Naive thymus-derived CD4-positive, alpha-beta T cell (primary cell): ENCODE measurements at places on chromosomes 7 and 10. TPM values are rescaled to one million over a fixed set of nuclear protein-coding genes. Genes with fewer than 3 reads are reported as not detected.

GRCh38 chr7:38215735-38216670 lies 38.0 kb downstream of the STARD3NL start:
- no peaks in the 10 kb centered on the region for H3K27me3 ChIP-seq
- peaks cover 3% of the 10 kb centered on the region for H3K36me3 ChIP-seq
- DNase-seq, result peak; percentile 65
- peak overlapping the region; percentile 27 for H3K27ac ChIP-seq
- no peak overlapping the region for H3K4me3 ChIP-seq
- peaks cover 57% of the 10 kb centered on the region for H3K4me1 ChIP-seq

DNA sequence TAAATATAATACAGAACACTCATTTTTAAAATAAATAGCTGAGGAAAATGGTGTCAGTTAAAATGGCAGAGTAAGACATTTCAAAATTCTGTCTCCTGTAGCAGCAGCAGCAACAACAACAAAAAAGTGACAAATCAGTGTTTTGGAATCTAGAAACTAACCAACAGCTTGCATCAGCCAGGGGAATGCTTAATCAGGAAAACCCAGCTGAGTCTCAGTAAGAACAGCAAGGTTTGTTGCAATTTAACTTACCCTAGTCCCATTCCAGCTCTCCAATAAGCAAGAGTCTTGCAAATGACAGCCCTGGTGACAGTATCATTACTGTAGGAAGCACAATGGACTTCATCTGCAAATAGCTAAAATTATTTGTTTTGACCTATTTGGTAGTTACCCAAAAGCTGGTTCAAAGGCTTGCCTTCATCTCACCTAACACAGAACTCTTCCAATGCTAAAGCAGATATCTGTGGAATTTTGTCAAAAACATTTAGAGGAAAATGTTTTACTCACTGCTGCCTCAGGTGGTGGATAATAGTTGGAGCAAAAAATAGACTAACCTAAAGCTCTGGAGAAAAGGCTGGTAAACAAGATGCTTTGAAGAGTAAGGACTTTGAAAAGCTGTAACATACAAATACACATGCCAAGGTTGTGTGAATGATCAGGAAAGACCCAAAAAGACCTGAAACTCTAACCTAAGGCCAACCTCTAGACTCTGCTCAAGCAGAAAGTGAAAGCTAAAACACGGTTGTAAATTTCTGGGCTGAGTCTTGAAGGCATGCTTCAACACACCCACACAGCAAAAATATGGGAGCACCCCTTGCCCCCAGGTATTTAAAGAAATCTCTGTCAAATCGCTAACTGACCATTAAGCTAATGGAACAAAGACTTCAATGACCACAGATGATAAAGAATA lies 9.9 kb upstream of the ARHGAP22 start:
- no peaks in the 10 kb centered on the region for H3K4me1 ChIP-seq
- H3K36me3 ChIP-seq, result no peaks in the 10 kb centered on the region
- no peak overlapping the region for H3K27ac ChIP-seq
- no peak overlapping the region for H3K4me3 ChIP-seq
- no peaks in the 10 kb centered on the region for H3K27me3 ChIP-seq

- H3K4me1 ChIP-seq, result no peaks in the 10 kb centered on the region
- H3K27me3 ChIP-seq, result no peaks in the 10 kb centered on the region
- H3K36me3 ChIP-seq, result no peaks in the 10 kb centered on the region
- no peak for DNase-seq
- no peak overlapping the region for H3K4me3 ChIP-seq
- H3K27ac ChIP-seq, result no peak overlapping the region
Observed at GRCh38 chr10:123930340-123931001, 38.9 kb upstream of the CPXM2 start.

DNA sequence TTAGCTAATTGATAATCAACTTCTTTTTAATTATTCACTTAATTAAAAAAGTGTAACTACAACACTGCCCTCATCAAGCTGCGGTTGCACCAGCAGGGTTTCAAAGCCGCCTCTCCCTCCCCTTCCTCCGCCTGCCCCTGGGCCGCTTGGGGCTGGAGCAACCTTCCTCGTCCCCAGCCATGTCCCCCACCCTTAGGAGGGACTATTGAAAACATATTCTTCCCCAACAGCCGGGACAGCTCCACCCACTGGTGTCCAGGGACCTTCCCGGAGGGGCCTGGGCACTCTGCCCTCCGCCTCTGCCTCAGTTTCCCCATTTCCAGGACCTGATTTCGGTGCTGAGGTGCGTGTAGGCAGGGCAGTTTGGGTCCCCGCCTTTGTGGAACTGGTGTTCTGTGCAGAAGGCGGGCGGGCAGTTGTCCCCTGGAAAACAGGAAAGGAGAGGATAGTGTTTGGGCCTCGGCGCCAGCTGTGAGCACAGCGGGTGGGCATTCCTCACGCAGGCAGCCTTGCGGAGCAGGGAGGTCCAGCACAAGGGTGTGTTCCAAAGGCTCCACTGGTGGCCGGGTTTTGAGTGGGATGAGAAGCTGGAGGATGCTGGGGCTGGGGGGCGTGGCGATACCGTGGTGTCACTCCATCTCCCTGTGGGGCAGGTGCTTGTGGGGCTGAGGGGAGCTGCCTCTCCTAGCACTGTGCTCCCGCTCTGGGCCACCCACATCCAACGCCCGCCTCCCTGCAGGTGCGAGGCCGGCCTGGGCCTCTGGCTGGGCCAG lies 15.7 kb downstream of the UNCX start:
- peaks cover 9% of the 10 kb centered on the region for H3K4me1 ChIP-seq
- DNase-seq, result no peak
- H3K27ac ChIP-seq, result no peak overlapping the region
- H3K27me3 ChIP-seq, result peaks cover 10% of the 10 kb centered on the region
- no peaks in the 10 kb centered on the region for H3K36me3 ChIP-seq

DNA sequence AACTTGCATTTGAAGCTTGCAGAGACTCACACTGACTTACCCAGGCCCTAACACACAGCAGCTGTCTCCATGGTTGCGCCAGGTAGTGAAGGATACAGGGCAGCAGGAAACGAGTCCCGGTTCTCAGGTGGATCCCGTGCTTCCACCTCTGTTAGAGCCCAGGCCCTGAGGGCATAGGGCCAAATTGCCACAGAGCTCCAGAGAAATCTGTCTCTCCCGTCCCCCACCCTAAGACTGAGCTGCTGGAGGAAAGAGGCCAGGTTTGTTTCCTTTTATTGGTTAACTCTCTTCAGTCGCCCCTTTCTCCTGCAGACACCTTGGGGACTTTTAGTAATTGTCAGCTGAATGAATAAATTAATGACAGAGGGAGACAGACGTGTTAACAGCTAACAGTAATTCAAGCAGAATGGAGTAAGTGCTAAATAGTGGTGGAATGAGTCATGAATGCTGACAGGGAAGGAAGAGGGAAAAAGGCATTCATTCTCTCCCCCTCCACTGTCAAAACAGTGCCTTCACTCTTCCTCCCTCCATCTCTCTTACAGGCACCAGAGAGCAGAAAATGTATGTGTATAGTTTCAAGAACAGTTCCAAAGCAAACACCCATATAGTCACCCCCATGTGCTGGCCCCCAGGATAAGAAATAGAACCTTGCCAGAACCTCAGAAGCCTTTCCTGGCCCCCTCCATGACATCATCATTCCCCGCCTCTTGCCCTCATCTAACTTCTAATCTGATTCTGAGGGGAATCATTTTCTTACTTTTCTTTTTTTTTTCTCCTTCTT lies 16.8 kb upstream of the DLG5 start:
- H3K36me3 ChIP-seq, result no peaks in the 10 kb centered on the region
- H3K27me3 ChIP-seq, result no peaks in the 10 kb centered on the region
- H3K27ac ChIP-seq, result no peak overlapping the region
- DNase-seq, result no peak
- H3K4me3 ChIP-seq, result no peak overlapping the region

DNA sequence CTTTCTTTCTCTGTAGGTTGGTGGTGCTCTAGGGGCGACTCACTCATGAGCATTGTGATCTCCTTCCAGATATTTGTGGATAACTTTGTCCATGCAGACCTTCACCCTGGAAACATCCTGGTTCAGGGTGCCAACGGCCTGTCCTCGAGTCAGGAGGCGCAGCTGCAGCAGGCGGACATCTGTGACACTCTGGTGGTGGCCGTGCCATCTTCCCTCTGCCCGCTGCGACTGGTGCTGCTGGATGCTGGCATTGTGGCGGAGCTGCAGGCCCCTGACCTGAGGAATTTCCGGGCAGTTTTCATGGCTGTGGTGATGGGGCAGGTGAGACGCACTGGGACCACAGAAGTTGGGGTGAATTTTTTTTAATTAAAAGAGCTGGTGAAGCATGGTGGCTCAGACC lies 9.6 kb upstream of the NDUFB2 start:
- no peak for DNase-seq
- no peak overlapping the region for H3K4me3 ChIP-seq
- no peaks in the 10 kb centered on the region for H3K4me1 ChIP-seq

GRCh38 chr10:6275022-6275997 lies 72.6 kb downstream of the PFKFB3 start:
- H3K4me1 ChIP-seq, result peaks cover 26% of the 10 kb centered on the region
- DNase-seq, result peak; percentile 48
- no peaks in the 10 kb centered on the region for H3K36me3 ChIP-seq
- no peak overlapping the region for H3K27ac ChIP-seq
- peak overlapping the region; percentile 30 for H3K4me3 ChIP-seq

- no peaks in the 10 kb centered on the region for H3K36me3 ChIP-seq
- DNase-seq, result no peak
- no peaks in the 10 kb centered on the region for H3K27me3 ChIP-seq
- H3K27ac ChIP-seq, result no peak overlapping the region
Observed at GRCh38 chr10:6850452-6850851, 270.4 kb upstream of the PRKCQ start.

GRCh38 chr10:28986117-28986792 lies 302.6 kb upstream of the LYZL1 start:
- H3K4me1 ChIP-seq, result no peaks in the 10 kb centered on the region
- no peaks in the 10 kb centered on the region for H3K36me3 ChIP-seq
- DNase-seq, result no peak
- no peak overlapping the region for H3K27ac ChIP-seq
- H3K27me3 ChIP-seq, result no peaks in the 10 kb centered on the region
- no peak overlapping the region for H3K4me3 ChIP-seq

GRCh38 chr7:33287738-33288137 lies 158.4 kb downstream of the BBS9 start:
- no peak for DNase-seq
- no peaks in the 10 kb centered on the region for H3K36me3 ChIP-seq
- H3K27ac ChIP-seq, result no peak overlapping the region
- H3K4me1 ChIP-seq, result no peaks in the 10 kb centered on the region

DNA sequence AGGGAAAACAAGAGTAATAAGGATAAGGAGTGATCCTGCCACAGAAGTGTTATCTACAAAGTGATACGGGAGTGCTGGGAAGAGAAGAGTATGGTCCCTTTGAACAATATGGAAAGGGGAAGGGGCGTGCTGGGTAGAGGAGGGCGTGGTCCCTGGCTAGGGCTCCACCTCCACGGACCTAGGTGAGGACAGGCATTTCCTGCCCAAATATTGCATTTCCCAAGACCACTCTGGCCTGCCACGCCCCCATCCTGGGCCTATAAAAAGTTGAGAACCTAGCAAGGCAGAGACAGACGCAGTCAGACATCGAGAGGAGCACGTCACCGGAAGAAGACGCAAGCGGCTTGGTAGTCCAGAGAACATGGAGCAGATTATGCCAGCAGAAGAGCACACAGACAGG lies 22.8 kb downstream of the VSTM4 start:
- DNase-seq, result no peak
- H3K4me3 ChIP-seq, result no peak overlapping the region
- no peak overlapping the region for H3K27ac ChIP-seq
- H3K4me1 ChIP-seq, result no peaks in the 10 kb centered on the region

DNA sequence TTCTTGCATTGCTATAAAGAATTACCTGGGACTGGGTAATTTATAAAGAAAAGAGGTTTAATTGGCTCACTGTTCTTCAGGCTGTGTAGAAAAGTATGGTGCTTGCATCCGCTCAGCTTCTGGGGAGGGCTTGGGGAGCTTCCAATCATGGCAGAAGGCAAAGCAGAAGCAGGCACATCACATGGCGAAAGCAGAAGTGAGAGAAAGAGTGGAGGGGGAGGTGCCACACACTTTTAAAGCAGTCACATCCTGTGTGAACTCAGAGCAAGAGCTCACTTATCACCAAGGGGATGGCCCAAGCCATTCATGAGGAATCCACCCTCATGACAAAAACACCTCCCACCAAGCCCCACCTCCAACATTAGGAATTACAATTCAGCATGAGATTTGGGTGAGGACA lies 303.5 kb downstream of the OTUD1 start:
- no peak overlapping the region for H3K27ac ChIP-seq
- H3K4me1 ChIP-seq, result no peaks in the 10 kb centered on the region
- DNase-seq, result no peak
- H3K36me3 ChIP-seq, result no peaks in the 10 kb centered on the region
- H3K27me3 ChIP-seq, result no peaks in the 10 kb centered on the region

- H3K36me3 ChIP-seq, result no peaks in the 10 kb centered on the region
- H3K4me3 ChIP-seq, result no peak overlapping the region
- DNase-seq, result no peak
- no peaks in the 10 kb centered on the region for H3K27me3 ChIP-seq
- H3K27ac ChIP-seq, result no peak overlapping the region
- no peaks in the 10 kb centered on the region for H3K4me1 ChIP-seq
Observed at GRCh38 chr10:70536196-70536861, 57.8 kb downstream of the PALD1 start.

- no peak overlapping the region for H3K4me3 ChIP-seq
- peaks cover 54% of the 10 kb centered on the region for H3K36me3 ChIP-seq
- peaks cover 21% of the 10 kb centered on the region for H3K4me1 ChIP-seq
- no peaks in the 10 kb centered on the region for H3K27me3 ChIP-seq
Observed at GRCh38 chr7:100578246-100579183, 4.8 kb upstream of the SAP25 start.

DNA sequence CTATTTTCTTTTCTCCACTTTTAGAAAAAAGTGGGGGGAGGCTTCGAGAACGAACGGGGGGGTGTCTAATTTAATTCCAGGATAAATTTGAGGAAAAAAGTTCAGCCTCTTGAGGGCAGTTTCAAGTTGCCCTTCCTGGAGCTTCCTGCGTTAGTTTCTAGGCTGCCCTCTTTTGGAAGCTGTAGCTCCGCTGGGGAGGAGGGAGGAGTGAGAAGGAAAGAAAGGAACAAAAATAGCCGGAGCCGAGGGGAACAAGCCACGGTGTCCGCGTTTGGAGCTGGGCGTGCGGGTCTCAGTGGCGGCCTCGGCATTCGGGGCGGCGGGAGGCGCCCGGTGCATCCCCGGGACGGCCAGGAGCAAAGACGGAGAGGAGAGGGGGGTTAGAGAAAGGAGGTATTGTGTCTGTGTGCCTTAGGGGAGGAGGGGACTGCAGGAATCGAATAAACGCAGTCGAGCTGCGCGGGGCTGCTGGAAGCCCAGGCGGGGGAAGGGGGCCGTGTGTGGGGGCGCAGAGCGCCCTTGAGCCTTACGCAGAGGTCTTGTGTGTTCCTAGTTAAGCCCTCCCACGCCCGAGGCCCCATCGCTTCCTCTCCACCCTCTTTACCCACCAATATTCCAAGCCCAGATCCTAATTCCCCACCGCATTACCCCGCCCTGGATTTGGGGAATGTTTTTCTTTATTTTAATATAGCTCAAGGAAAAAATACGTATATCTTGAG lies 2.0 kb upstream of the TNRC18 start:
- no peak overlapping the region for H3K4me3 ChIP-seq
- peaks cover 52% of the 10 kb centered on the region for H3K4me1 ChIP-seq
- H3K36me3 ChIP-seq, result no peaks in the 10 kb centered on the region

GRCh38 chr7:1895664-1896515 lies 225.8 kb downstream of the ELFN1 start:
- H3K4me1 ChIP-seq, result no peaks in the 10 kb centered on the region
- no peaks in the 10 kb centered on the region for H3K27me3 ChIP-seq

Gene TMEM139
- polyA plus RNA-seq, result 0.46 TPM

Gene SHH
- not detected for polyA plus RNA-seq

Gene CEP41
- 29.6 TPM for polyA plus RNA-seq

Gene NPSR1
- polyA plus RNA-seq, result not detected

Gene FGFR2
- not detected for polyA plus RNA-seq

Gene ASAH2
- polyA plus RNA-seq, result 3.9 TPM

Gene NUDT13
- polyA plus RNA-seq, result 1.5 TPM

Gene CALN1
- polyA plus RNA-seq, result not detected

Gene KCNMA1
- not detected for polyA plus RNA-seq

Gene CALHM1
- polyA plus RNA-seq, result not detected

Gene MYO3A
- polyA plus RNA-seq, result not detected

Gene IFIT3
- 13.1 TPM for polyA plus RNA-seq

Gene GDI2
- polyA plus RNA-seq, result 144 TPM
